Endothelial cell of coronary artery (primary cell): ENCODE measurements at places on chromosomes 5 and 9. TPM values are rescaled to one million over a fixed set of nuclear protein-coding genes. Genes with fewer than 3 reads are reported as not detected.

CACFD1 gene
- 7.7 and 9.9 TPM in 2 replicates for total RNA-seq

SLC4A9 gene
- total RNA-seq = not detected in 2 replicates

SMIM15 gene
- 65.9 and 66.8 TPM in 2 replicates for total RNA-seq

SPINK4 gene
- total RNA-seq = not detected in 2 replicates

ESM1 gene
- total RNA-seq = 214 and 325 TPM in 2 replicates
